ENCODE measurements at places on chromosomes 2 and 18. TPM values are rescaled to one million over a fixed set of nuclear protein-coding genes. Genes with fewer than 3 reads are reported as not detected.

- DNase-seq = no peak
- no peak overlapping the region for H3K4me3 ChIP-seq
- peaks cover 22% of the 10 kb centered on the region for H3K36me3 ChIP-seq
Observed at GRCh38 chr2:148221166-148221565, 200.3 kb downstream of the MBD5 start.

DNA sequence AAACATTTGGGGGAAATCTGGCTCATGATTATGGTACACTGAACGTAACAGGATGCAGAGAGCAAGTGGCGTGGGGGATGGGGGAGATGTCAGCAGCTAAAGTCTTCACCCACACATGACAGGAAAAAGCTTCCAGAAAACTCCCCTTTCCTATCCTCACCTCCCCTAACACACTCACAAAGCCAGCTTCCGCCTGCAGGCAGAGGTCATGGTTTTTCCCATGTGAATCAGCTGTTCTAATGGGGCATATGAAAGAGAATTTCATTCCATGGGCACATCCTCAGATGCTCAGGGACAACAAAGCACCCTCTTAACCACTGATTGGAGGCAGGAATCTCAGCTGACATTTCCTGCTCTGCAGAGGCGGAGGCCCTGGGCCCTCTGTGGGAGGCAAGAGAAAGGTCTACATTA lies 129.1 kb downstream of the TSN start:
- H3K27ac ChIP-seq = no peak overlapping the region
- no peak overlapping the region for H3K4me3 ChIP-seq
- H3K4me1 ChIP-seq = no peaks in the 10 kb centered on the region
- H3K36me3 ChIP-seq = no peaks in the 10 kb centered on the region
- no peak for DNase-seq
- peaks cover 2% of the 10 kb centered on the region for H3K27me3 ChIP-seq

Gene GCG
- 0.31 TPM for total RNA-seq

Gene CSRNP3
- 3.7 TPM for total RNA-seq

All from chondrocyte (in vitro differentiated cells).